ENCODE measurements at places on chromosomes 16 and 17.

DNA sequence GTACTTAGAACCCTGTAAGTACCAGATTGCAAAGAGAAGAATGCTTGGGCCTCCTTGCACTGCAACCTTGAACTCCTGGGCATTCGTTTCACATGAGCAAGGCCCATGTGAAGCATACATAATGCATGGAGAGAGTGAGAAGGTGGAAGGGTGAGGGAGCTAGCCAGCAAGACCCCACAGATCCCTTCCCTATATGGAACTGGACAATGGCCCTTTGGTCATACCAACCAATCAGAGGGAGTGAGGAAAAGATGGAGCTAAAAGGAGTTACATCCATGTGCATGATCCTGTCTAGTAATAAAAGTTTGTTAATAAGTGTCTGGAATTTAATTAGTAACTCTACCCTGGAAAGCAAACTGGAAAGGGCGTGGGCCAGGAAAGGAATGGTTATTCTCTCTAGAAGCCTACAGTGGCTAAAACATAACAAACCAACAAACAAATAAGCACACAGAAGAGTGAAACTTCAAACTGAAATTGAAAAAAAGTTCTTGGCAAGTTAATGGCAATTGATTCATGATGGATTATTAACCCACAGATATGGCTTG, 29.6 kb downstream of the DNAH3 start:
- DNase-seq = no peak

DNA sequence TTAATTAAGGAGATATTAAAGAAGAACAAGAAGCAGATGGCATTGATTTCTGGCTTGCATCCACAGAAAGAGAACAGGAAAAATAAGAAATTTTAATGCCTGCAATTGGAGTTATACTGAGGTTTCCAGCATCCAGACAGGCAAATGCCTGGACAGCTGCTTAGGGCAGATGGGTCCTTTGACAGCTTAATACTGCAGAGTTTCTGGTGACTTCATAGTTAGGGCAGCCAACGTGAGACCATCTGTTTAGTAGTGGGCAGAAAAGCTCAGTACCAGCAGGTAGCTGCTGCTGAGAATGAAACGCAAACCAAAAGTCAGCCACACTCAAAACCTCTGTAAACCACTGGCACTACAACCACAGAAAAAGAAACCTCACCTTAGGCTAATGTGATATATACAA, 109.8 kb downstream of the CDK5R1 start:
- DNase-seq = no peak

- no peak for DNase-seq
Measured at GRCh38 chr16:69451166-69451565, 26.7 kb downstream of the CYB5B start.

DNA sequence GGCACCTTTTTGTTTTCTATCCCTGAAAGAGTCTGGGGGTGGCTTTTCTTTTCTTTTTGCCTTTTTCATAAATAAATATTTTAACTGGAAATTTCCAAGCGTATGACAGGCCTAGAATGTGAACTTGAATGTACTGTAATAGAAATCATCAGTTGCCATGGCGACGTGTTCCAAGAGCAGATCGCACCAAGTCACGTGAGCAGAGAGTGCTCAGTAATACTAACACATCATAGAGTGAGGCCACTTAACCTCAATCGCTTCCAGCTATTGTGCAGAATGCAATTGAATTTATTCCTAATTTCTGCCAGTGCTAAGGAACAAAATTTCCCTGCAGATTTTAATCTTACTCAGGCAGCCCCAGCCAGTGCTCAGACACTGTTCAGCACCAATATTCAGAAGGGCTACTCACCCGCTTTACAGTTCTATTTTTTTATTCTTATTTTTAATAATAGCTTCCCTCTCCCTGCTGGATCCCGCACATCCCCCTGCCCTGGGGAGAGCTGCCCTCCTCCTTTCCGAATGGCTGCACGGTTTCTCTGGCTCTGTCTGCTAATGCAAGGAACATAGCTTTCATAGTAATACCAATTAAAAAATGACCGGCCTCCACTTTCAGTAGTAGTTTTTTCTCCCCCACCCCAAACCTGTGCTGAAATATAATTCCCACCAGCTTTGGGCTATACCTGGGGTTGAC, 26.2 kb upstream of the PMFBP1 start:
- DNase-seq = peak; percentile 81

DNA sequence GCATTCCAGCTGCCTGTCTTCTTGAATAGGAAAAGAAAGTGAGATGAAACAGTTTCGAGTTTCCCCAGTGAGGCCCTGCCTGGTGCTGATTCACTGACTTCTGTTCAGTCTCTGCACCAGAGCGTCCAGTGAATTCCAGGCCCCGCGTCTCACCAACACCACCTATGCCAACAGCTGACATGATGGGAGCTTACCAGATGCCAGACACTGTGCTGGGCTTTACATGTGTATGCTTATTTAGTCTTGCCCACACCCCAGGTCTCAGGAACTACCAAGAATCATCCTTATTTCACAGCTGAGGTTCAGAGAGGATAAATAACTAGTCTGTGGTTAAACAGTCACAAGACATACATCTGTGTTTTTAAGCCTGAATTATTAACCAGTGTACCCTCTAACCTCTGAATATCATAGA, 29.1 kb upstream of the IRX6 start:
- peak; percentile 34 for DNase-seq

- DNase-seq = peak; percentile 88
Measured at GRCh38 chr17:51035431-51035830, 85.2 kb downstream of the SPAG9 start.

- no peak for DNase-seq
Measured at GRCh38 chr16:49140618-49141017, 141.0 kb downstream of the CBLN1 start.

GRCh38 chr16:84739349-84740124, 39.7 kb downstream of the USP10 start:
- DNase-seq = peak; percentile 77

- no peak for DNase-seq
Measured at GRCh38 chr17:44308865-44309264, 464 bp downstream of the RUNDC3A start.

GRCh38 chr17:6711681-6712057, 1.5 kb downstream of the SLC13A5 start:
- no peak for DNase-seq

GRCh38 chr17:79988185-79988971, 47.3 kb downstream of the TBC1D16 start:
- DNase-seq = peak; percentile 78

DNA sequence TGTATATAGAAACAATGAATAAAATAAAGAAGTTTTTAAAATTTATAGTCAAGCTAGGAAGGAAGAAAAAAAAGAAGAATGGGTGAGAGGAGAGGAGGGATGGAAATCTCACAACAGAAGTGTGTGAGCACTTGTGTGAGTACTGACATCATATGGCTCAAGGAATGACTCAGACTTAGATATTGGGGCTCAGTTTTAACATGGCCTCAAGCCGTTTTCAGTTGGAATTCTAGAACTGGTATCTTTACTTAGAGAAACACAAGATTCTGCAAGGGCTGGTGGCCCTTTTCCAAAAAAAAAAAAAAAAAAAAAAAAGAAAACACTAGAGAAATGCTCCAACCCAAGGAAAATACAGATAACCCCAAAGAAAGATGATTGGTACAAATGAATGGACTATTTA, 55.1 kb downstream of the STXBP4 start:
- DNase-seq = no peak

- no peak for DNase-seq
Measured at GRCh38 chr17:35256629-35257028, 13.8 kb downstream of the SLFN5 start.

- DNase-seq = no peak
Measured at GRCh38 chr17:16459855-16460550, 32.0 kb downstream of the LRRC75A start.

GRCh38 chr17:70668938-70669778, 499.8 kb downstream of the KCNJ2 start:
- DNase-seq = no peak

DNA sequence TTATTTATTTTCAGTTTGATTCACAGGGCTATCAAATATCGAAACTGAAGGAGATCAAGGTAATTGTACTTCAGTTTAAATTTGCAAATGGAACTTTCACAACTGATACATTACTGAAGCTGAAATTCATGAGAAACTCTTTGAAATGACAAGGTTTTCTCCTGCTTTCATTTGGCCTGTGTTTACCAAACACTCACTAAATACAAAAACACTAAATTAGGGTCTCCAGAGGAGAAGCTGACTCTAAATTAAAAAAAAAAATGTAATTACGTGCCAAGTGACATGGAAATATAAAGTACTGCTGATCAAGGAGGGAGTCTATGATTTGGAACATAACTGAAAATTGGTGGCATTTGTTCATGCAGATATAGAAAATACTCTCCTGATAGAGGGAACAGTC, 205.8 kb downstream of the CDH11 start:
- DNase-seq = no peak

DNA sequence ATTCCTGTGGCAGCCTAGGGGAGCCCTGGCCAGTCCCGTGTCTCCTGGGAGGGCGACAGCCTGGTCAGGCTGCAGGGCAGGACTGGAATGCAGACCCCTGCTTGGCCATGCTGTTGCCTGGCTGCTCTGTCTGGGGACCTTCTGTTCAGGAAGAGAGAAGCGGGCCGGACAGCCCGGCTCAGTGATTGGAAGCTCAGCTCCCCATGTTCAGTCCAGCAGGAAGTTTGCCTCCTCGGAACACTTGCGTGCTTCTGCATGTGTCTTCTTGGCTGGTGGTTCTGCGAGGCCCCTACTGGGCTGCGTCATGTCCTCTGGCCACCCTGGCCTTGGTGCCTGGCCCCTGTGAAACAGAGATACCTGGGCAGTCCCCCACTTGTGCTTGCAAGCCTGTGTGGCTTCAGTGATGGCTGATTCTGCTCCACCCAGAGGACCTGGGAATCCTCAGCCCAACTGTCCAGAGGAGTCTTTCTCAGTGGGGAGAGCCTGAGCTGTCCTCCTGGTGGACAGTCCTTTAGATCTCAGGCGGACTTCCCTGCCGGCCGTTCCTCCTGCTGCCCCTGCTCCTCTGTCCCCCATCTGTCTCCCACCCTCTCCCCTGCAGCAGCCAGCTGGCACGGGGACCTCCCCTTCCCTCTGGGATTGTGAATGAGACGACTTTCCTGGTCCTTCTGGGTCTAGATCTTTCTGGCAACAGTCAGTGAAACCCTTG, 279.5 kb downstream of the SEC14L1 start:
- DNase-seq = no peak

DNA sequence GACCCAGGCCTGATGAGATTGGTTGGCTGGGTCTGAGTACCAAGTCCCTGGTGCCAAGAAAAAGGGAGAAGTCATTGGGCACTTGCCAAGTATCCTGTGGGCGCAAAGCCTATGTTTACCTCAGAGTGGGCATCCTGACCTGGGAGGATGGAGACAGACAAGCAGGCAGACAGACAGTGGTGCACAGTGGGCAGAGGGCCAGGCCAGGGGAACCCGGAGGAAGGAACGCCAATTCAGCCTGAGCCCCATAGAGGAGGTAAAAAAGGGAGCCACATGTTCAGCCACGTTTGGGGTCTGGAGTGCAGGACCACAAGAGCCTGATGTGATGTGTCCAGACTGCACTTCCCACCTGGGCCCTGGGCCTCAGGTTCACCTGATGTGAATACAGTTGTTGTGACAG, 5.4 kb downstream of the PHKG2 start:
- DNase-seq = no peak

GRCh38 chr16:1650131-1650530, 27.9 kb upstream of the JPT2 start:
- DNase-seq = no peak

DNA sequence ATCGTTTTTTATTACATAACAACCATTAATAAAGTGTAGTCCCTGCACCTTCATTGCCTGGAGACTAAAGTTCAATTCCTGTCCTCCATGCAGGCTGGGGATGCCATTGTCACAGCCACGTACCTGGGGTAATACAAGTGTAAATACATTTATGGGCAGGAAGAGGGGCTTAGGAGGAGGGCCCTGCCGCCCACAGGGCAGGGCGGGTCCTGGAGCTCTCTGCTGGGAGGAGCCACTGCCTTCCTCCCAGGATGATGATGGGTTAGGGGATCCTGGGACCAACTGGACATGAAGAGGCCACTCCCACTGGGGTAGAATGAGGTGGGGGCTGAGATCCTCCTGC, 44.1 kb upstream of the SLC38A10 start:
- DNase-seq = no peak

- no peak for DNase-seq
Measured at GRCh38 chr16:48574766-48575165, 35.2 kb downstream of the N4BP1 start.

DNA sequence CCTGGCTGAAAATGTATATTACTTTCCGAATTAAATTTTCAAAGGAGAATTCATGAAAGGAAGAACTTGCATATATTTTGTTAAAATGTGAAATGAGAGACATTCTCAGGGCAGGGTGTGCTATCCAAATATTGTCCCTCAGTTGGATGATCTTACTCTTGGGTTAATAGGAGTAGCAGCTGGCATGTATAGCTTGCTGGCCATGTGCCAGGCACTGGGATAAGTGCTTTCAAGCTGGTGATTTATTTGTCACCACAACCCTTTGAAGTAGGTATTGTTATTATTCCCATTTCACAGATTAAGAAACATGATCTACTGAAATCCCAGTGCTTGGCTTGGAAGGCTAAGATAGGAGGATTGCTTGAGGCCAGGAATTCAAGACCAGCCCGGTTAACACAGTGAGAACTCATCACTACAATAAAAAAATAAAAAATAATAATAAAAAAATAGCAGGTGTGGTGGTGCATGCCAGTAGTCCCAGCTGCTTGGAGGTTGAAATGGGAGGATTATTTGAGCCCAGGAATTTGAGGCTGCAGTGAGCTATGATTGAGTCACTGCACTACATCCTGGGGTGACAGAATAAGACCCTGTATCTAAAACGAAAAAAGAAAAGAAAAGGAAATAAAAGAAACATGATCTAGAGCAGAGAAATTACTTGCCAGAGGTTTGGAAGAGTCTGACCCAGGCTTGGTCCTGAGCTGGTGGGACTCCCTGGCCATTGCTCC, 11.6 kb upstream of the MPHOSPH6 start:
- DNase-seq = no peak

DNA sequence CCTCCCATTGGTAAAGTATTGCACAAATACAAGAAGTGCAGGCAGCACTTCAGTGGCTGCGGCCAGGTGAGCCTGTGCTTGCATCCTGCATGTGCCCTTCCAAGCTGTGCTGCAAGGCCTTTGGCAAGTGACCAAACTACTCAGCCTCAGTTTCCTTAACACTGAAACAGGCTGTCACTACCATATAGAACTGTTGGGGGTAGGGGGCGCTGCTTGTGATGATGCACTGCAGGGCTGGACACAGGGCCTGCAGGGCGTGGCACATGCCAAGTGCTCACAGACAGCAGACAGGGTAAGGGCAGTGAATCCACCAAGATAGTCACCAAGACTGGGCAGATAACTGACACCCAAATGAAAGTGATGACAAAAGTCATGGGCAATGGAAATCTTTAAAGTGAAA, 65.6 kb upstream of the SREBF1 start:
- DNase-seq = no peak

GRCh38 chr16:58286280-58286679, 8.5 kb downstream of the PRSS54 start:
- no peak for DNase-seq

GRCh38 chr17:49890077-49890821, 42.4 kb upstream of the TAC4 start:
- no peak for DNase-seq

GRCh38 chr17:31275116-31275515, 21.9 kb downstream of the OMG start:
- DNase-seq = no peak

Measured in fibroblast of skin of back (primary cell).